ENCODE measurements at places on chromosomes 5 and 9.

DNA sequence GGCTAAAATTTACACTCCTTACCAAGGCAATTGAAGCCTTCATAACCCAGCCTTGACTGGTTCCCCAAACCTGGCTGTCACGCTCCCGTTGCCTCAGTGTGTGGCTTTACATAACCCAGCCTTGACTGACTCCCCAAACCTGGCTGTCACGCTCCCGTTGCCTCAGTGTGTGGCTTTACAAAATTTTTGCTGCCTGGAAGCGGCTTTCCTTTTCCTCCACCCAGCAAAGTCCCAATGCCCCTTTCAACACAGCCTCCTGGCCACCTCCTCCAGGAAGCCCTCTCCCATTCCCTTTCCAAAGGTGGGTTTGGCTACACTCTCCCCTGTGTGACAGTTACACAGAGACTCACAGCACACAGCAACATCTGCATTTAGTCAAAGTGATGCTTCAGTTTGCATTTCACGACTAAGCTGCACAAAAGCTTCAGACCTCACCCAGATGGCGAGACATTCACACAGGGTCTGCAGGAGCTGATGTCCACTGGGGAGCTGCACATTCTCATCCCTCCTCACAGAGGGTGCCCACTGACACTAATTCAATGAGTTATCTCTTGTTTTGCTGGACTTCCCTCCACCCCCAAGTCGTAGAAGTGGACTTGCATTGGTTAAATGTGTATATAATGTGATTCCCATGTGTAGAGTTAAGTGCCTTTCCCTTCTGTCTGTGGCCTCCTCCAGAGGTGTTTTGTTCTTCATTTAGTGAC is 156.6 kb upstream of the PHYKPL start:
- no peak for DNase-seq

DNA sequence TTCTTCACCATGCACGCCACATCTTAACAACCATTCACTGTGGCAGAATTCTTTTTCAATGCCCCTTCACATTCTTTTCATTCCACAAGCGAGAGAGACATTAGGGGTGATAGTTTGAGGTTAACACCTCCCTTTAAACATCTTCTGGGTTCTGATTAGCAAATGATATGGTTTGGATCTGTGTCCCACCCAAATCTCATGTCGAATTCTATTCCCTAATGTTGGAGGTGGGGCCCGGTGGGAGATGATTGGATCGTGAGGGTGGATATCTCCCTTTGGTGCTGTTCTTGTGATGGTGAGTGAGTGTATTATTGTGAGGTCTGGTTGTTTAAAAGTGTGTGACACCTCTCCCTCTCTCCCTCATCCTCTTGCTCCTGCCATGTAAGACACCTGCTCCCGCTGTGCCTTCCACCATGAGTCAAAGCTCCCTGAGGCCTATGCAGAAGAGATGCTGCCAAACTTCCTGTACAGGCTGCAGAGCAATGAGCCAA is 46.1 kb upstream of the RAI14 start:
- no peak for DNase-seq

- no peak for DNase-seq
These were observed 137.8 kb downstream of the AGTPBP1 start for GRCh38 chr9:85603936-85604335.

DNA sequence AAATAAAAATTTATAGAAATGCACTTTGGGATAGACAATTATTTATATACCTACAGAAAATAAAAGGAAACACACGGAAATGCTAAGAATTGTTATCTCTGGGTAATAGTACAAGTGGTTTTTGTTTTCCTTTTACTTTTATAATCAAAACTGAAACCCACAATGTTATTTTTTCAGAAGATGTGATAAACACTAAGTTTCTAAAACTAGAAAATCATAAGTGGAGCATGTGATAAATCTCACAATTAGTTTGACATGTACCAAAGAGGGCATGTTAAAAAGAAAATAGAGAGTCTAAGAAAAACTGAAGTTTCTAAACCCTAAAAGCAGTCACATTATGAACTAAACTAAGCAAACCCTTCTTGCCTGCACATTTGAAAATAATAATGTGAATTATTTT is 61.1 kb downstream of the OXCT1 start:
- no peak for DNase-seq

- DNase-seq = no peak
These were observed 25.8 kb upstream of the TBC1D2 start for GRCh38 chr9:98281281-98281680.

- no peak for DNase-seq
These were observed 31.2 kb downstream of the PRDM6 start for GRCh38 chr5:123120197-123120596.

GRCh38 chr5:116645627-116646026 is 71.0 kb upstream of the SEMA6A start:
- no peak for DNase-seq

DNA sequence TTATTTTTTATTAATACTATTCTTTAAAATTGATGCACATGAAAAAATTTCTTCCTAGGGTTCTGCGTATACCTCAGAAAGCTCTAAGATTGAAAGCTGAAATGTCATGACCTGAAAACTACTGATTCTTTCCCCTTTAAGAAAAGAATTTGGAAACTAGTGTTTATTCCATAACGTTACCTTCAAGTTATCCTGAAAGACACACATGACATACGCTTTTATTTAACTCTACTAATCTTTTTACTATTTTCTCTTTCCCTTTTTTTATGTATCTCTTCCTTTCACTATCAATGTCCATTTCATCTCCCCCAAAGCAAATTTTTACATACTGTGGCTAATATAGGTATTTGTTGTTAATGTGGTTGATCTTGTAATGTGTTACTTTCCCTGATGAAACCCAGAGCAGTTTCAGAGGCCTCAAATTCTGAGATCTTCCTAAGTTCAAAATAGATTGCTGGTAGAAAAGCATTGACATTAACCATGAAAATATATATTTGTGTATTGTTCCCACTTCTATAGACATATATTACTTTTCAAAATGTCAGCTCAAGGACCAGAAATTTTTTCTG is 7.4 kb downstream of the NIPBL start:
- DNase-seq = no peak

- DNase-seq = no peak
These were observed 156.9 kb downstream of the UNC13B start for GRCh38 chr9:35318741-35319140.

GRCh38 chr5:158468444-158468843 is 609.5 kb upstream of the CLINT1 start:
- no peak for DNase-seq

- no peak for DNase-seq
These were observed 41.9 kb upstream of the IPPK start for GRCh38 chr9:92711844-92712243.

GRCh38 chr5:170861917-170862766 is at the start of gene RANBP17:
Gene RANBP17 (plus strand): TSS chr5:170862018.
- DNase-seq = peak; percentile 80

DNA sequence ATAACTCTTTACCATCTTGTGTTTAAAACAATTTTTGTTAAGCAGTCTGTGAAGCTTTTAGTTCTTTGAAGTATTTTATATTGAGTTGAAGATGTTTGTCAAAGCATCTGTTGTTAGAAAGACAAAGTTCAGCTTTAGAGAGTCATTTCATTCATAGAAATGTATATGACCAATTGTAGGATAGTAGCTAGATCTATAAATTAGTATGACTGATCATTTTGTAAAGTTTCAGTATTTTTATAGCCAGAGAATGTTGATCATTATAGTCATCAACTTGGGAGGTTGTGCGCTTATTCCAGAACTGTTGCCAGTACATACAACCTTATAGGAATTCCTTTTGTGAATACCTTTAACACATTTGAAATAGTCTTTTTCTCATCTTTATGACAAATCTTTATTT is 5.2 kb downstream of the NIPBL start:
- no peak for DNase-seq

- DNase-seq = peak; percentile 88
These were observed 43.8 kb upstream of the GOLPH3 start for GRCh38 chr5:32217886-32218396.

DNA sequence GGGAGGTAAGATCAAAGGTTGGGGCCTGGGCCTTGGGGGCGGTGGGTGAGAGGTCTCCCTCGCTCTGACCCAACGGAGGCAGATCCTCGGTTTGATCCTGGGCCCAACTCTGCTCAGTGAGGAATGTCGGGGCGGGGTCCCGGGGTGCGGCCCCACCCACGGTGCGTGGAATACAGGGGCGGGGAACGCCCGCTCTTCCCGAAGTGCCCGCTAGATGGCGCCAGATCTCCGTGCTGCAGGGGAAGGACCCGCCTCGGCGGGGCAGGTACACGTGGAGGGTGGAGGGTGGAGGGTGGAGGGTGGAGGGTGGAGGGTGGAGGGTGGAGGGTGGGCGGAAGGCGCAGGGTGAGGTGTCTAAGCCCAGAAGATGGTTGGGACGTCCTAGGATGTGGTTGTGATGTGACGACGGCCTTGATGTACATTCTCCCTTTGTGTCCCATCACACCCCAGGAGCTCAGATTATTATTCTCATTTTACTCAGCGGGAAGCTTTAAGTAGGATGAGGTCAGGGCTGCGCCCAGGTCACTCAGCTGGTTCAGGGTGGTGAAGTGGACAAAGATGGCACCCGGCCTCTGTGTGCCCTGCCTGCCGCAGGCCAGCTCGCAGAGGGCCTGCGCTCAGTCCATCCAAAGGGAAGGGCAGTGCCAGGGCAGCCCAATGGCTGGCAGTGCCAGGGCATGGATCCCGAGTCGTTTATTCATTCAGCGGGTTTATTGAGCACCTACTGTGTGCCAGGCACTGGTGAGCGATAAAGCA is 9.4 kb upstream of the RPS14 start:
- peak; percentile 85 for DNase-seq

GRCh38 chr5:134145779-134146581 is 30.8 kb downstream of the SKP1 start:
- peak; percentile 85 for DNase-seq

- no peak for DNase-seq
These were observed 5.7 kb upstream of the AGGF1 start for GRCh38 chr5:77024490-77024889.

GRCh38 chr9:122065923-122066629 is 27.0 kb downstream of the TTLL11 start:
- DNase-seq = no peak

GRCh38 chr5:17394086-17394485 is 103.9 kb upstream of the TAF11L2 start:
- DNase-seq = no peak

DNA sequence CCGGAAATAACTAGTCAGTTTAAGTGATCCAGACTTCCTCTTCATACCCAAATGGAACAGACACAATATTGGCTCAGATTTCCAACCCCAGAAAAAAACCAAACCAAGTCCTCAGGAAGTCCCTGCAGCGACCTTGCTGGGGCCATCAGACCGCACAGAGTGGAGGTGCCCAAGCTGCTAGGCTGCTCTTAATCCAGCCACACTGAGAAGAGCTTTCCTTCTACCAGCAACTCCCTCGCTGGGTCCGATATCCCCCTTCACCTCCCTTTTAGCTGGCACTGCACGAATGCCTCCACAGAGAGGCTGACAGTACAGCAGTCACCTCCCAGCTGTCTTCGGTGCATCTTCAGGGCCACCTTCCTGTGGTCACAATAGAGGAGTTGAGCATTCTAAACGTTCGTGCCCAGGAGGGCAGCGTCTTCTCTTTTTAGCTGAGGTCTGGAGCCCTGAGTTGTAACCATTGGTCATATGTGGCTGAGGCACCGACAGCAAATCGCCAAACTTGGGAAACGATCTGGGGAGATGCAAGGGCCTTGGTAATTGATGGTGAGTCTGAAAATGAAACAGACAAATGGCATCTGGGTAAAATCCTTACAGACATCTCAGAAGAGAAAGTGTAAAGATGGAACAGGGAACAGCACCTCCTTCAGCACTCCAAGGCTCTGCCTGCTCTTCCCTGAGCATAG is 5.7 kb downstream of the NAIF1 start:
- no peak for DNase-seq

DNA sequence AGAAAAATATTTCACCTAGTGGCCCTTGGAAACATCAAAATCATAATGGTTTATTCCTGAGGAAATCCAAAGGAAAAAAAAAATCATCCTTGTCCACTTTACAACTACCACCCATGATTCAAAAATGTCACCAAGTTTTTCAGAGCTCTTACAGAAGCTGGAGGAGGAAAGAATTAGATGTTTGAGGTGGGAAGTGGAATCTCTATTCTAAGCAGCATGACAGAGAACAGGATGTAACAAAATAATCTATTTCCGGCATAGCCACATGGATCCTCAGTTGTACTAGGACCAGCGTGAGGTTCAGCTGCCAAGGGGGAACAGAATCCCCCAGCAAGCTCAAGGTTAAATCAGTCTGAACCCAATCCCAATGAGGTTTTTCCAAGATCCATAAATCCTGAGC is 40.2 kb downstream of the FBXW11 start:
- DNase-seq = no peak

DNA sequence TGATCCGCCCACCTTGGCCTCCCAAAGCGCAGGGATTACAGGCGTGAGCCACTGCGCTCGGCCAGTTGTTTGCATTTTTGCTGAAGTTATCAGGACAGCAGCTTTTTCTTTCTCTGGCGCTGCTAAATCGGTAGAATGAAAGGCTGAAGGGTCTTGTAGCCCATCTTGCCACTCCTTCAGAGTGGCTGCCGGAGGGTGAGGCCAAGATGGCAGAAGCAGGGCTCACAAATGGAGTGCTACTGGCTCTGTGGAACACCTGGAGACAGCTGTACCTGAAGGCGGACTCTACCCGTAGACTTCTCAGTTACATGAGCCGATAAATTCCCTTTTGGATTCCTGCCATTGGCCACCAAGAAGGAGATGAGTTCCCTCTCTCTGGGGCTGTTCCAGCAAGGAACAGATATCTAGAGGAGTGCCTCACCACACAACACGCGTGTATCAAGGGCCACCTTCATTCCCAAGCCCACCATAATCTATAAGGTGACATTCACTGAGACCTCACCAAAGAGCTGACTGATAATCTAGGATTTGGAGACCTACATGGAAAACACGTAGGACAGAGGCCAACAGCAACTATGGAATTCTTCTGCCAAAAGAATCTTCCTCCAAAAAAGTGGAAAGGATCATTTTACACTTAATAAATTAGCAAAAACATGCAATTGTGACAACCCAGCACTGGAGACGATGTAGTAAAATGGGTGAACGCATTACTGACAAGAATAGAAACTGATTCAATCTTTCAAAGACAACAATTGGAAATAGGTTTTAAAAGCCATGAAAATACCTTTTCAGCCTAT is 21.8 kb downstream of the STK10 start:
- no peak for DNase-seq

- DNase-seq = no peak
These were observed 5.3 kb downstream of the DPYSL3 start for GRCh38 chr5:147504535-147504934.

DNA sequence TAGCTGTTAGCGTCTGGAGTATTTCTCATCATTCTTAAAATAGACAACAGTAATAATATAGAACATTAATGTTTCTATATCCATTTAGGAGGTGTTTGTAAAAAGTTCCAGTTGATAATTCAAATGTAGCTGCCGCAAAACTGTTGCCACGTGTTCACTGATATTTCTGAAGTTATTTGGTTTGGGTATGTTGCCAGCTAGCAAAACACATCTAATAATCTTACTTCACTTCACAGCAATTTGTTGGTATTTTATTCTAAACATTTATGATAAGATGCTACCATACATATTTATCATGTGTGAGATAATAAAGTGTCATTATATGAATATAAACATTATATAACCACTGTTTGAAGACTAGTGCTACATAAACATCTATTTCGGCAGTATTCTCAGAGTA is 101.6 kb downstream of the CDH12 start:
- no peak for DNase-seq

All from tongue (tissue), 3 donors.